ENCODE measurements at places on chromosomes 16 and 17. TPM values are rescaled to one million over a fixed set of nuclear protein-coding genes. Genes with fewer than 3 reads are reported as not detected.

The JMJD8 gene
- total RNA-seq: 63.4 TPM

The KRTAP4-1 gene
- not detected for total RNA-seq

The CD68 gene
- total RNA-seq: 61.0 TPM

DNA sequence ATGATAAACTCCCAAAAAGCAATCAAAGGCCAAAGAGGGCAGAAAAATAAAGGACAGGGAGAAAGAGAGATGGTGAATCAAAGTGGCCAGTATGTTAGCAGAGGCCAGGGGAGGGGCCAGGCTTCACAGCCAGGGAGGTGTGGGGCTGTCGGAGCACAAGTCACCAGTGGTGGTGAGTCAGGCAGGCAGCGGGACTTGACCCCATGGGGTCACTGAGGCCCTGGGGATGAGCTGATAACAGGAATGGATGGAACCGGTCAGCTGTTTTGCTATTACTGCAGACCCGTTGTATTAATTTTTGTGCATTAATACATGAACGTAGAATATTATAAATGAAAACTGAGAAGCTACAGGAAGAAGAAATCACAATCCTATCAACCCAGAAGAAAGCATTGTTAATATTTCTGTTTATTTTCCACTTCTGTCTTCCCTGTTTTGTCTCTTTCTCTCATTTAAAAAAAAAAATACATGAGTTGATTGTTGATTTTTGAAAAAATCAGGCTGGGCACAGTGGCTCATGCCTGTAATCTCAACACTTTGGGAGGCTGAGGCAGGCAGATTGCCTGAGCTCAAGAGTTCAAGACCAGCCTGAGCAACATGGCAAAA is 106.9 kb downstream of the SOCS1 start:
- no peak for DNase-seq

- no peak for DNase-seq
Observed at GRCh38 chr16:2737238-2737605, 15.2 kb upstream of the SRRM2 start.

The CCDC144A gene
- total RNA-seq: 11.0 TPM

DNA sequence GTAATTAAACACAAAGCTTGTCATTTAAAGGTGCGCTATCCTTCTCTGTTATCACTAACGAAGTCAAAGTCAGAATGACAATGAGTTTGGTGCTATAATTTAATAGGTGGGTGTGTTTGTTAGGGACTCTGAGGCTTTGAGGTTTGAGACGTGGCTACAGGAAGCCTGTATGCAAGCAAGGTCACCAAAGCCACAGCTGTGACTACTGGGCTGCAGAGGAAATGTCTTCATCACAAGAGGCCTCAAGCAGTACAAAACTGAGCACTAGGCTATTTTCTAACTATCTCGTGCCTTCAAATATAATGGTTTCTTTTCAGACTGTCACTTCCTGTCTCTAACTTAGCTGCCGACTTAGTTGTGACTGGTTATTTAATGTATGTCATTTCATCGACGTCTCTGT is 141.2 kb downstream of the AATF start:
- no peak for DNase-seq

GRCh38 chr17:77700165-77700881 is 258.2 kb upstream of the TNRC6C start:
- peak; percentile 30 for DNase-seq

- DNase-seq: no peak
Observed at GRCh38 chr16:11431915-11432465, 86.7 kb downstream of the RMI2 start.

DNA sequence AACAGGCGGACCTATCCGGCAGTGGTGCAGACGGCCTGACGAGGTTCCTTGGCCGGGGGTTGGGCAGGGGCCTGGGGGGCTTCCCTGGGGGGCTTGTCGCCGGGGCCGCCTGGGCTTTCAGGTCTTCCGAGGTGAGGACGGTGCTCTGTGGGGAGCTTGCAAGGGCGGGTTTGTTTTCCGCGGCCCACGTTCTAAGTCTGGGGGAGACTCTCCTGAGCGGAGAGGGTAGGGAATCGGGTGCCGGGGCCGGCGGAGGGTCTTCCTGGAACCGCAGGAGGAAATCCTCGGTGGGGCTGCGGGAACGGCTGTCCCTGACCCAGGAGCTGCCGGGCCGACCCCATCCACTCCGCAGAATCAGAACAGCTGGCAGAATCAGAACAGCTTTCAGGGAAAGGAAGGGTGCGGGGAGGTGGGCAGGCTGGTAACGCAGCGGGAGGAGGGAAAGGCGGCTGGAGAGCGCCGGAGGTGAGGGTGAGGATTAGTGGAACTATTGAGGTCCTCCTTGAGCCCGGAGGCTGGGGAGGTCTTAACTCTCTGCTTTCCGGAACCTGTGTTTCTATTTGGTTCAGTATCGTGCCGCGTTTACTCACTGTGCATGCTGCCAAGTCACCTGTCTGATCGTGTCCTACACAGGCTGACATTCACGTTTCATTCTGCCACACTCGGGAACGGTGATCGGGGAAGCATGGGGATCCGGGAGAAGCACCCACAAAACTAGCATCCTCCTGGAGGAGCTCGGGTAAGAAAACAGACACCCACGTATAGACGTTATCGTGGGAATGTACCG is 28.9 kb downstream of the CPSF4L start:
- peak; percentile 53 for DNase-seq
